ENCODE measurements at places on chromosomes 1 and 21. TPM values are rescaled to one million over a fixed set of nuclear protein-coding genes. Genes with fewer than 3 reads are reported as not detected.

LDLRAD2 gene
- total RNA-seq: 2.8 TPM

FCGR3B gene
- 29.6 TPM for total RNA-seq

PTGFR gene
- not detected for total RNA-seq

KLHDC7A gene
- not detected for total RNA-seq

GJB3 gene
- total RNA-seq: not detected

KLF17 gene
- total RNA-seq: not detected

TSPAN1 gene
- not detected for total RNA-seq

CDA gene
- 5.3 TPM for total RNA-seq

KRTAP19-1 gene
- total RNA-seq: not detected

ATAD3C gene
- total RNA-seq: 2.2 TPM

OPTC gene
- not detected for total RNA-seq

AMY1C gene
- not detected for total RNA-seq

PLEKHO1 gene
- 64.6 TPM for total RNA-seq
